ENCODE measurements at places on chromosomes 7 and 10. TPM values are rescaled to one million over a fixed set of nuclear protein-coding genes. Genes with fewer than 3 reads are reported as not detected.
A peak's percentile ranks its signal among the peaks of the same experiment; 100 is the strongest.

- no peak for DNase-seq
Measured at GRCh38 chr7:24582166-24582565, 8.9 kb downstream of the PALS2 start.

DNA sequence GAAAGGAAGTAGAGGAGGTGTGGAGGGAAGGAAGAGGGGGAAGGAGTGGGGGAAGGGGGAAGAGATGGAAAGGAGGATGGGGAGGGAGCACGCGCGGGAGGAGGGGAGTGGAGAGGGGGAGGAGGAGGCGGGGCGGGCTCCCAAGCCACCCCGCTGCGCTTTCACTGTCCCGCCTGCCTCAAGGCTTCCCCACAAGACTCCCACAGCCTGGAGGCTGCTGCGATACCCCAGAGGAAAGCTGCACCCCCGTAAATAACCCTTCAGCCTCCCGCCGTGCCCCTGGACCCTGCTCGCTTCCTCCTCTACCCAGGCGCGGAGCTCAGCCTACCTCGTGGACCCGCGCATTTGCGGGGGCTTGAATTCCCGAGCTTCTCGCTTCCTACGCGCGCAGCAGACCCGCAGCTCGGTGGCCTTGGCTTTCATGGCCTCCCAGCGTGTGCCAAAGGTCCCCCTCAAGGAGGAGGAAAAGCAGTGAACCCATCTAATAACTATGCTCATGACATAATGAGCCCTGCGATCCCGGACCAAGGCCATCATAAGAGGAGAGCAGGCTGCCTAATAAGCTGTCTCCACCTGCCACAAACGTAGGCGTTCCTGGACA, at the start of gene C10orf67:
Gene C10orf67, minus strand, starts transcription at position 557 of the 601 bp plus-strand sequence. Its CDS starts 23 bp downstream, at position 534.
- no peak for DNase-seq

- no peak for DNase-seq
Measured at GRCh38 chr10:45809837-45810236, 37.5 kb downstream of the AGAP4 start.

GRCh38 chr10:71436268-71437125, 39.8 kb downstream of the CDH23 start:
- peak; percentile 45 for DNase-seq

- no peak for DNase-seq
Measured at GRCh38 chr10:105354010-105354409, 712.9 kb downstream of the SORCS3 start.

DNA sequence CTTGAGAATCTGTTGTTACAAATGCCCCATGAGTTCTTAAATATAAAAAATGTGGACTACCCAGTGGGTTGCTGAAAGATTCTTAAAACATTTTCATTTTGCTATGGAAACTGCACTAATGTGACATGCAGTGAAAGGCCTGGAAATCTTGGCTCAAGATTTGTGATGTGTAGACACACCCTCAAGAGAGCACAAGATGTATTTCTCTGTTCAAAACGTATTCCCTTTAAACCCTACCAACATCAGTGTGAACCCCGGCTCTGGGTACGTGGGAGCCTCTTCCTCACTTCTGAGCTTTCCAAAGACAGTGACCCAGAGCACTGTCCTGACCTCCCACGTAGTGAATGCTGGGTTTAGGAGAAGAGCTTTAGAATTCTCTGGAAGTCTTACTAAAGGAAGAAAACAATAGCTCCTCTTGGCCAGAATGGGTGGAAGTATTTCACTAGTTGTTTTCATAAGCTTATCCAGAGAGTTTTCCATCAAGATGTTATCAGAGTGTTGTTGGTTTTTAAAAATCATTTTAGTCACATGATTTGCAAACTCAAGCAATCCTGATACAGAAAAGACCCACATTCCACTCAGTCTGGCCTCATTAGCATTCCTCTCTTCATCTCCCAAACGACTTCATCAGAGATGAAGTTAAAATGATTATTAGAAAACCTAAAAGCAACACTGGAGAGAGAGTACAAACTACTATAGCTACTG, 81.5 kb upstream of the AFAP1L2 start:
- no peak for DNase-seq

- no peak for DNase-seq
Measured at GRCh38 chr7:1748076-1748838, 78.2 kb downstream of the ELFN1 start.

- no peak for DNase-seq
Measured at GRCh38 chr10:95312986-95313495, 22.2 kb upstream of the PDLIM1 start.

- DNase-seq: no peak
Measured at GRCh38 chr10:124075231-124075955, 18.0 kb downstream of the CHST15 start.

DNA sequence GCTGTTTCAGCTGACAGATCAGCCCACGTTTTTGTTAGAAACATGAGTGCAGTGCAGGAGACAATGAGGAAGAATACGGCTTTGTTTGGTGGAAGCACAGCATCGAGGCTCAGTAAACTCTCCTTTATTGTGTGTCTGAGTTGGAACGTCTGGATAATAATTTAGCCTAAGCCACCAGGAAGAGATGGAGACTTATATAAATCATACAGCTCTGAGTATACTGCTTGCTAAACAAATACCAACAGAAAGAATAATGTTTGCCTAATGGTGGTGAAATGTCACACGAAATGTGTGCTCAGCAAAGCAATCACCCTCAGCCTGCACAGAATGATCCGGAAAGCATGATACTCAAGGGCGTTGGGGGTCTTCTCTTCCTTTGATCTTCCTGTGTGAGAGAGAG, 664.1 kb upstream of the ADARB2 start:
- no peak for DNase-seq

DNA sequence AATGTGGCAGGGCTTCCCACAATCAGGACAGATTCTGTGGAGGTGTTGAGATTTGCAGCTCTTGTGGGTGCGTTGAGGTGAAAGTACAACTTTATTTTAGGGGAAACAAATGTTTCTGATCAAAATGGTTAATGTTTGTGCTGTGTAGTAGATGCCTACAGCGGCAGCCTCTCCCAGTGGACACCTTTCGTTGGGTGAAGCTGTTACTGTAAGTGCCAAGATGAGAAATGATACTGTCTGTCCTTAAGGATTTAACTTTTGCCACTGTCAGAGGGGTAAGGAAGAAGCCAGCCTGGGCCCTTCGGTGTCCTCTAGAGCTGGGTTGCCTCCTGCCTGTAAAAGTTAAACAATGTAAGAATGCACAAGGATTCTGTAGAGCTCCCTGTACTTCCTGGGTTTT, 27.9 kb downstream of the DOCK1 start:
- no peak for DNase-seq

The XRCC2 gene
- polyA plus RNA-seq: 12.1 TPM

The SYNPO2L gene
- 7.6 TPM for polyA plus RNA-seq

The AKR1C8 gene
- polyA plus RNA-seq: not detected

The HMX2 gene
- not detected for polyA plus RNA-seq

The NPFFR1 gene
- polyA plus RNA-seq: 0.56 TPM
